ENCODE measurements at places on chromosomes 2 and 18.

- DNase-seq, result no peak
These were observed 141.8 kb downstream of the MYO5B start for GRCh38 chr18:50053111-50053510.

DNA sequence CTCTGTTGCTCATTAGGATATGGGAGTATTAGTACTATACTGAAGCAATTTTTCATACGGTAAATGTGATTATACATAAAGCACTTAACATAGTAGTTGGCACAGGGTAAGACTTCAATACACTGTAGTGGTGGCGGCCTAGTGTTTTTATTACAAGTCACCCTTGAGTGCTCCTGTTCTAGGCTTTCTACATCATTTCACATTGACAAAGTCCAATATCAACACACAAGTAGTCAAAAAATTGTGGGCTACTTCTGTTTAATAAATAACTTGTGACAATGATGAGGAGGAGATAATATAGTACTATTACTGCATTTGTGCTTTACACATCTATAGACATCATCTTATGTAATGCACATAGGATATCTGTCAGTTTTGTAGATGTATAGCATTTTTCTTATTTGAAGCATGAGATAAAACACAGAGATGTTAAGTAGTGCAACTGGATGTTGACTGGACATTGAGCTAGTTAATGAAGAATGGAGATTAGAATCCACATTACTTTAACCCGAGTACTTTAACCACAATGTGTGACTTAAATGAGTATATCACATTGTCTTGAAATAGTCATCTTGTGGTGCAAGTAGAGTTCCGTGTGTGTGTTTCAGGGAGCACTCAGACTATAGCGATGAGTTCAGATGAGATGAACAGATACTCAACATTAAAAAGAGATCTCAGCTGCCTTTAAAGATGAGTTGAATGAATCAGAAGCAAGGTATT lies 134.8 kb downstream of the ZNF385B start:
- DNase-seq, result no peak

DNA sequence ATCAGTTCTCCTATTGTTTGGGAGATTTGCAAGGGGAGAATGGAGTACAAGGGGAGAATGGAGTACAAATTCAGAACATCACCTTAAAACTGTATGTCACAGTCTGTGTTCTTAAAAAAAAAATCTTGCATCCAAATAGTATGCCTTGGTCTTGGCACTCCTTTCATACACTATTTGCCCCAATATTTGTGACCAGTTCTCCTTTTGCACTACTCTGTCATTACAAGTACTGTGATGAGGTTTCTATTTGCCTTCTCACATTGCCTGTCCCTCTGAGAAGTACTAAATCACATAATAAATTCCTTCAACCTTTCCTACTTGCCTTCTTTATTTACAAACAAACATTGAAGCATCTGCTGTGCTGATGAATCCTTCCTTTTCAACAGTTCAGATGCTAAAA lies 36.0 kb upstream of the NCK2 start:
- DNase-seq, result no peak

DNA sequence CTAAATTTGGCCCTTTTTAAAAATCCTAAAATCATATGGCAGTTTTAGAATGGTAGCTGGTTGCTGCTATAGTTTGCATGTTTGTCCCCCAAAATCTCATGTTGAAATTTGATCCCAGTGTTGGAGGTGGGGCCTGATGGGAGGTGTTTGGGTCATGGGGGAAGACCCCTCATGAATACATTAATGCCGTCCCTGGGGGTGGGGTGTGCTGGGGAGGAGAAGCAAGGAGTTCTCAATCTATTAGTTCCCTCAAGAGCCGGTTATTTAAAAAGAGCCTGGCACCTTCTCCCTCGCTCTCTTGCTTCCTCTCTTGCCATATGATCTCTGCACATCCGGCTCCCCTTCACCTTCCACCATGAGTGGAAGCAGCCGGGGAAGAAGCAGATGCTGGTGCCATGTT lies 20.8 kb downstream of the GPATCH11 start:
- no peak for DNase-seq

DNA sequence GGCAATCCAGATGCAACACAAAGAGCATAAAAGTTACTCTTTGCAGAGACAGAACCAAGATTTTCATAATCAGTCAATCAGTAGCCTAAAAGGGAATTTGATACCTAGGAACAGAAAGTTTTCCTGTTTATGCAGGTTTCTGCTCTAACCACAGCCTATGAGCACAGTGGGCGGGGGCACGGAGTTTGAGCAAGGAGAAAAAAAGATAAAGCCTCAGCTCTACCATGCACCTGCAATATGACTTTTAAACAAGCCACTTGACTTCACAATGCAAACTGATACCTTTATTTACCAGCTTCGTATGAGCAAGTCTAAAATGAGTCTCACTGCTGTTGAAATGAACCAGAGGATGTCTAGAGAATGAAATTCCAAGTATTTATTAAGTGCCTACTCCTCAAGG lies 5.6 kb upstream of the LRATD1 start:
- no peak for DNase-seq

DNA sequence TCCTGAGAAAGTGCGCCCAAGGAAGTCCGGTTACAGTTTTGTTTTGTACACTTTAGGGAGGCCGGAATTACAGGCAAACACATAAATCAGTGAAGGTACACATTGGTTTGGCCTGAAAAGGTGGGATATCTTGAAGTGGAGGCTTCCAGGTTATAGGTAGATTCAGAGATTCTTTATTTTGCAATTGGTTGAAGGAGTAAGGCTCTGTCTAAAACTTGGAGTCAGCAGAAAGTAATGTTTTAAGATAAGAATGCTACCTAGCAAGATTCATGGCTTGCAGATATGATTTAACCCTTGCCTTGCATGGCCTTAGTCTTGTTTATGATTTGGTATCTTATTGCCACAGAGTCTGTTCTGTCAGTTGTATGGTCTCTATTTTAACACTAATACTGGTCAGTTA lies 165.9 kb upstream of the NDUFV2 start:
- no peak for DNase-seq

- DNase-seq, result no peak
These were observed 90.3 kb upstream of the RTN4 start for GRCh38 chr2:55140316-55141219.

DNA sequence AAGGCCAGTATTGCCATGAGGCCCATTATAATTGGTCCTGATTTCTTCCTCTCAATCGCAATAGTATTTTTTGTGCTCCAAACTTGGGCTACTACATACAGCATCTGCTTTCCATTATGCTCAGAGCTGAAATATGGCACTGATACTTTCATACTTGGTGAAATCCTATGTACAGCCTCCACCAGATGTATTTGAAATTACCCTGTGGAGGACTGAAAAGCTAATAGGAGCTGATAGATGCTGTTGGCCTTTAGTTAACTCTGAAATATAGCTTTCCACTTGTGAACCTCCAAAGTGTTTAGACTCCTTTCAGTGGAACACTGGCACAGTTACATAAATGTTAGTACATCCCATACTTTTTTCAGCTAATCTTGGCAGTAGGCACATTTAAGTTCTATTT lies 205.7 kb downstream of the NEDD4L start:
- DNase-seq, result no peak

DNA sequence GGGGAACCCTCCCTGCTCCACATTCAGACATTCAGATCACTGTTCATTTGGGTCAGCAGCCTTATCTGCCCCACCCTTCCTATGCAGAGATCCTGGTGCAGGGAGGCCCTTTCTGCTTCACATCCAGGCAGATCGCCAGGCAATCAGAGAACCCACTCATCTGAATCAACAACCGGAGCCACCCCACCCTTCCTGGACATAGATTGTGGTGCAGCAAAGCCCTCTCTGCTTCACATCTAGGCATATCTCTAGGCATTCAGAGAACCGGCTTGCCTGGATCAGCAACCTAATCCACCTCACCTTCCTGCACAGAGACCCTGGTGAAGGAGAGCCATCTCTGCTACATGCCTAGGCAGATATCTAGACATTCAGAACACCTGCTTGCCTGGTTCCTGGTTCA lies 184.5 kb upstream of the CNTNAP5 start:
- no peak for DNase-seq

DNA sequence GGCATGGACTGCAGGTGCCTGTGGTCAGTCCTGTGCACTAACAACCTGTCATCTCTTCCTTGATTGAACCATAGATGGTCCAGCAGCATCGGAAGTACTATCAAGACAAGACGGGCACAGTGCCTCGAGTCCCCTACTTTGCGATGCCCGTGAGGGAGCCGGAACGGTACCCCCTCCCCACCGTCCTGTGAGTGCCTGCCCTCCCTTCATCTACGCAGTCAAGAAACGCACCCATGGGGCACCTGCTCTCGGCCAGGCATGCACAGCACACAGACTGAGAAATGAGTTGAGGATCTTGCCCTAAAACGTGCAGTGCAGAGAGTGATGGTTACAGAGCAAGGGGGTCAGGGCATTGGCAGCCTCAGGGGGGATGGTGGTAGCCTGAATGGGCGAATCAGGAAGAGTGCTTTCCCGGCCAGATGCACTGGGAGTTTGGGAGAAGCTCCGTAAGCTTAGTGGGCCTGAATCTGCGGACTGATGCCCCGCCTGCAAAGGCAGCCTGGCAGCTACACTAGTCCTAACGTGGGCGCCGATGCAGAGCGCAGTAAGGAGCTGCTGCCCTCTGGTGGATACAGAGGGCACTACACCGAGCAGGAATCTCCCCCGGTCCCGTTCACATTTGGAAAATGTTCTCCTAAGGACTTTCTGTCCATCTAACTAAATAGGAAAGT lies 63.6 kb downstream of the CIB4 start:
- peak; percentile 22 for DNase-seq

- no peak for DNase-seq
These were observed 3.4 kb upstream of the SP3 start for GRCh38 chr2:173968551-173968950.

DNA sequence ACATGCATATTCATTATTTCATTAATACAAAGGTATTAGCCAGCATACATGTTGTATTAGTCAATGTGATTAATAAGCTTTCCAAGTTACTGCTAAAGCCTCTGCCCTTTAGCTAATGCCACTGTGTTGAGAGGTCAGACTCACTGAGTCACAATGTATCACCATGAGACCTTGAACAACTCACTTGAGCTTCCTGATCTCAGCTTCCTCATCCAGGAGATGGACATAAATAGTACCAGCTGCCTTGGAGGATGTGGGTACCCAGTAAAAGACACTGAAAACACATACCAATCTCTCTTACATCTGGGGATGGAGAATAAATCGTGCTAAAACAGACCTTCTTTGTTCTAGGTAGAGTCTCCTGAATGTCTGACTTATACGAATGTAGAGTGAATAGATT lies 224.6 kb downstream of the EPHA4 start:
- no peak for DNase-seq

DNA sequence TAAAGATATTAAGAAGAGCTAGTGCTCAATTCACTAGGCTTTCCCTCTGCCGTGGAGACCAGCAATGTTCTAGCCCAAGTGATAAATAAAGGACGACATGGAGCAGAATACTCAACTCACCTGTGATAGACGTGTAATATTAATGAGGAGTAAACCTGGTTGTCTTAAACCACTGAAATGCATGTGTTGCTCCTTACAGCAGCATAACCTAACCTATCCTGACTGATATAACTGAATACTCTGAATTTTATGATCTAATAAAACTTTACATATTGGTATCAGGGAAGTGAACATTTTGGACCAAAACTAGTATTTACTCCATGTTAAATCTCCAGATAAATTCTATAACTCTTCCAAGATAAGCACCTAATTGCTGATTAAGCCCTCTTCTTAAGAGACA lies 531.0 kb downstream of the METTL4 start:
- no peak for DNase-seq
